IPS DF 6.9 (cell line): ENCODE measurements at places on chromosomes 4 and X.

DNA sequence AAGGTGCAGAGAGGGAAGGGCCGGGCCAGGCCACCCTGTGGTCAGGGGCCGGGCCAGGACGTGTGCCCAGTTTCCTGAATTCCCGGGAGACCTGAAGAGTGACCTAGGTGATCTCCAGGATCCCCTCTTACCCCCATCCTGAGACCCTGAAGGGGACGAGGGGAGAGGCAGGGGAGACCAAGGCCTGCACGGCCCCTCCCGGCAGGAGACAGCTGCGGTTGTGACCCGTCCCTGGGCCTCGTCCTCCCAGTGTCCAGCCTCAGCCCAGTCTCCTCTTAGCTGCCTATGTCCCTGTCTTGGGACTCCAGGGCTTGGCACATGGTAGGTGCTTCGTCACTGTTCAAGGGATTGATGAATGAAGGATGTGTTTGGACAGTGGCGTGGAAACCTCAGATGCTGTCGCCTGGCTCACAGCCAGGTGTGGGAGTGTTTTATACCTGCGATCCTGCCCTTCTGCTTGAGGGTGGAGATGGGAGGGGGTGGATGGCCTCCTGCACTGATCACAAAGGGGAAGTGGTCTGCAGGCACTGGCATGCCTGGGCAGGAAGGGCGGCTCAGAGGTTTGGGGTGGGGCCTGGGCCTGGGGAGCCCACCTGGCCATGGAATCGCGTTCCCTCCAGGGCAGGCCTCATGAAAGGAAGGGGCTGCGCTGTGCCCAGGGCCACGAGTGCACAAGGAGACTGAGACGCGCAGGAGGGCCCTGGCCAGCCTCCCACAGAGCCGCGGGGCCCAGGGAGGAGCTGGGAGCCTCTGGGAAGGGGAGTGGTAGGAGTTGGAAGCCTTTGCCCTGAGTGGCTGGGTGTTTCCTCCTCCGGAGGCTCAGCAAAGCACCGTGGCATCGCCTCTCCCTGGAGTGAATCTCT, 6.9 kb downstream of the SH3TC1 start:
- no peak for DNase-seq

DNA sequence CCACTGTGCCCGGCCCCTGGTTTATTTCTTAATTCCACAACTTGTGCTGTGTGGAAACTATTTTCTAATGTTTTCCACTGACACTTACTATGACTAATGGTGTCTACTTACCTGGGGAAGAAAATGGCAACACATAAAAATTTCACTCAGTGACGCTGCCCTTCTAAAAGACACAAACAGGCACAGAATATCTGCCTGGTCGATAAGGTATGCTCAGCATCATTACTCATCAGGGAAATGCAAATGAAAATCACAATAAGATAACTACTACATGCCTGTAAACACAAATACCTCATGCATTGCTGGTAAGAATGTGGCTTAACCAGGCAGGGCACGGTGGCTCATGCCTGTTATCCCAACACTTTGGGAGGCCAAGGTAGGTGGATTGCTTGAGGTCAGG, 61.6 kb downstream of the UBE2K start:
- DNase-seq = no peak

DNA sequence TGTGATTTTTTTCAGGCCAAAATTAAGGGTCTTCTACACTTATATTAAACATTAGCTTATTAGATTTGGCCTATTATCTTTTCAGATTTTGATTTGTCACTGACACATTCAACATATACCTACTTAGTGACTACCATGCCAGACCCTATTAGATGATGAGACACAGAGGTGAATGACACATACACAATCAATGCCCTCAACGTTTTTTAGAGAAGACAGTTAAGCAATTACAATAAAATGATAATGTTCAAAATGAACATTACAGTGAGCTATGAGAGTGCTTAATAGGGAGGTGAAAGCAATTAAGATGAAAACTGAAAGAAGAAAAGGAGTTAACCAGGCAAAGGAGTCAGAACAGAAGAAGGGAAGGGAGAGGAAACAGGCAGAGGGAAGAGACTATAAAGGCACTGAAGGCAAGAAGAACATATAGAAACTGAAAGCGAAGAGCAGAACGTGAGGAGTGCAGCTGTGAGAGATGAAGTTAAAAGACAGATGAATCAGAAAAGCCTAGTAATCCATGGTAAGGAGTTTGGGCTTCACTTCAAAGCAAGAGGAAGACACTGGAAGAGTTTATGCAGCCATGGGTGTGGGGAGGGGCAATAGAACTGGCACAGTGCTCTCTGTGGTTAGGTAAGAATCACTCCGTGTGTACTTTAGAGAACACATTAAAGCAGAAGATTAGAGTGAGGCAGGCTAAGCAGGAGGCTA, 119.0 kb downstream of the REELD1 start:
- no peak for DNase-seq

GRCh38 chrX:88944661-88945060, 197.6 kb downstream of the CPXCR1 start:
- no peak for DNase-seq

- DNase-seq = no peak
Measured at GRCh38 chr4:7007944-7008343, 35.2 kb upstream of the TADA2B start.

DNA sequence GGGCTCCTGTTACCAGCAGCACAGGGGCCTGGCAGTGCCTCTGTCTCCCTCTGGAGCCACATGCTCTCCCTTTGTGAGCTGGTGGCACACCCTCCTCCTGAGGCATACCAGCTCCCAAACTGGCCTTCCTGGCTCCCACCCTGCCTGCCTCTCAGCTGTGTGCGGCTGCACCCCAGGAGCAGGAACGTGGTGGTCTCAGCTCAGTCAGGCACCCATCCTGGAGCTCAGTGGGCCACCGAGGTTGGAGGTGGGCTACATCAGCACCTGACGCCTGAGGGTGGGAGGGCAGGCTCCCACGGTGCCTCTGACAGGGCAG, 85.9 kb upstream of the NKX1-1 start:
- no peak for DNase-seq

GRCh38 chr4:3201718-3202702, 46.9 kb upstream of the MSANTD1 start:
- DNase-seq = no peak

- DNase-seq = no peak
Measured at GRCh38 chrX:49792376-49792775, 36.7 kb upstream of the PAGE4 start.

DNA sequence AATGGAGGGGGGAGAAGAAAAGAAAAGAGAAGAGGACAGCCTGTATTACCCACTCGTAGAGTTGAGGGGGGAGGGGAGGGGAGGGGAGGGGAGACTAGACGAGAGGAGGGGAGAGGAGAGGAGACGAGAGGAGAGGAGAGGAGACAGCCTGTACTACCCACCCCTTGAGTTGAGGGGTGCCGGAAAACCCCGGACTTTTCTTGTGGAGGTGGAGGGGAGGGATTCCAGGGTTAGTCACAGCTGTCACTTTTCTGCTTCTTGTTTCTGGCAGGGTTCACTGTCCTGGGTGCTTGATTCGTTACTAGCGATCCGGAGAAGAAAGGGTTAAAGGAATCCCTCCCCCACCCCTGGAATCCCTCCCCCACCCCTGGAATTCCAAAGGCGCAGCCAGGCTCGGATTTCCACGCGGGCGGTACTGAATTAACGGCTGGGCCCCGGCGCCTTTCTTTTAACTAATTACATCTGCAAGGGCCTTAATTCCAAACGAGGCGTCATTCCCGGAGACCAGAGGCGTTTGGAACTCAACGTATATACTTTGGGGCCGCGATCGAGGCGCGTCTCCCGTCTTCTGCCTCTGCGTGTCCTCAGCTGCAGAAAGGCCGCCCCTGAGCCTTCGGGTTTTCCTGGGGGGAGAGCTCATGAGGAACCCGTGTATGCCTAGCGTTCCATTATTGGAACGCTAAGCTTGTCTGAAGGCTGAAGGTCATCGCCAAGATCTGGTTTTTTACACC, 20.1 kb upstream of the CSF2RA start:
- DNase-seq = no peak

- DNase-seq = no peak
Measured at GRCh38 chr4:158998624-158999023, 104.3 kb upstream of the RAPGEF2 start.

GRCh38 chrX:9562851-9563250, 98.0 kb downstream of the TBL1X start:
- DNase-seq = no peak

DNA sequence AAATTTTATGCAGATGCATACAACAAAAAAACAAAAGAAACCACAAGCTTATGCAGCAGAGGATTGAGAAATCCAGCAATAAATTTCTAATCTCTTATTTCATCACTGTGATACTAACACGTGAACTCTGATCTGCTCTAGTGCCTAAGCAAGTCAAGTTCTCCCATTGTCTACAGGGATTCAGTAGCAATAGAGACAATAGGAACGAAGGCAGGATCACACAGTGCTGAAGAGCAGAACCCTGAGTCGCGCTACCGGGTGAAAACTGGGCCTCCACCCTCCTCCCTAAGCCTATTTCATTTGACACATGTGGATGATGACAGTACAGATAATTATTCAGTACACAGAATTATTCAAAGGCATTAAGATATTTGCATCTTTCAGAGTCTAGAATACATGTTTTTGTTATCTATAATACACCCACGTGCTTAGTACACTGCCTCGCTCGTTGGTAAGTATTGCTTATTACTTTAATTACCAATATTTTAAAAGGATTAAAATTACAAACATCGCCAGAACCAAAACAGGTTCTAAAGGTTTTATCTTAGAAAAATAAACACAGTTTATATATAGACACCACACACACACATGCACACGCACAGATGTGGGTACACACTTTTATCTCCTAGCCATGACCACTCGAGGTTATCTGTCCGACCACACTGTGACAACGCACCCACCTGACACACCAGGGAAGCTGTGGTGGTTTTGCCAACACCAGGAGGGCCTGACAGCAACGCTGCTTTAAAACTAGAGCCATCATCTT, 60.1 kb downstream of the RFC1 start:
- DNase-seq = no peak

DNA sequence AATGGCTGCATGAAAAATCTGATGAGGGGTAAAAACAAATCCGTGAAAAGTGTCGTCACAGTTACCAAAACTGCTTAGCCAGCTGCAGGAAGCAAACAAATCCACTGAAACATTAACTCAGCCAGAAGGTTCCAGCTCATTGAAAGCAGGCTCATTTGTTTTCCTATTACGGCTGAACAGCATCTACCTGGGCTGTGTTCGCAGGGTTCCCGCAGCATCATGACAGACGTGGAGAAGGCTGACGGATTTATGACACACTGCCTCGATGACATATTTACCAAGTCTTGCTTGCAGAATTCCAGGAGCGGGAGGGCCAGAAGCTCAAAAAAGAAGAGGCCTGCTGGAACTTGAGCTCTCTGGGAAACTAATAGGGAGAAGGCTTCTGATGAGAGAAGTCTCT, 781.1 kb downstream of the RAB28 start:
- DNase-seq = no peak

- DNase-seq = no peak
Measured at GRCh38 chrX:116436358-116436816, at the start of gene SLC6A14. Gene SLC6A14 (plus strand): TSS chrX:116436606. CDS start chrX:116436710, 104 bp downstream.

GRCh38 chr4:76809594-76810305, 88.2 kb downstream of the SOWAHB start:
- no peak for DNase-seq

GRCh38 chr4:76108467-76109181, 34.1 kb downstream of the ART3 start:
- DNase-seq = no peak

DNA sequence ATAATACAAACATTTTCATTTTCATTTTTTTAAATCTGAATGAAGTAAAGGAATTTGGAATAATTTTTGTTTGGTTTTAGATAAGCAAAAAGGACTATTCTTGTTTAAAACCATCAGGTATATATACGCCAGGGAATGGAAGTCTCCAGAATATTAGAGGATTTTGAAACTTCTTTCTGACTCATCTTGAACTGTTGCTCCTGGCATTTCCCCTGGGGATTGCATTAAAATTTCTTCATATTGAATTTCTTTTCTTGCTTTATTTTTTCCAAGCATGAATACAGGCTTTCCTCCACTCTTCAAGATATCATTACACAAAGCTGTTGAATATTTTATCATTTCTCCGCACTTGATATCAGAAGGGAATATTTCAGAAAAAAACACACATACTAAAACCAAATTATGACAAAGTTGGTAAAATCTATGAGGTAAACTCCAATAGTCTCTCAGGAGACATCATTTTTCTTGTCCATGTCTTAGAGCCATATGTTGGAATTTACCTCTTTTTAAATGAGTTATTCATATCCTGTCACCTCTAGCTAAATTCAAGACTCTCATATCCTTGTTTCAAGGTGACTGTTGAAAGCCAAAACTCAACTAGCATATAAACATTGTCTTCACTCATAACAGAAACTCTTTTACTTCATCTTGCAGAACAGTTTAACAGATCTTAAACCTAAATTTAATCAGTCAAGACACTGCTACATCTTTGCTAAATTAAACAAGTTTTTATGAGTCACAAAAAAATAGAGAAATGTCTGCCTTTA, 20.7 kb upstream of the CSN1S1 start:
- no peak for DNase-seq
